ENCODE measurements at places on chromosomes 2 and 18.
A peak's percentile ranks its signal among the peaks of the same experiment; 100 is the strongest.

DNA sequence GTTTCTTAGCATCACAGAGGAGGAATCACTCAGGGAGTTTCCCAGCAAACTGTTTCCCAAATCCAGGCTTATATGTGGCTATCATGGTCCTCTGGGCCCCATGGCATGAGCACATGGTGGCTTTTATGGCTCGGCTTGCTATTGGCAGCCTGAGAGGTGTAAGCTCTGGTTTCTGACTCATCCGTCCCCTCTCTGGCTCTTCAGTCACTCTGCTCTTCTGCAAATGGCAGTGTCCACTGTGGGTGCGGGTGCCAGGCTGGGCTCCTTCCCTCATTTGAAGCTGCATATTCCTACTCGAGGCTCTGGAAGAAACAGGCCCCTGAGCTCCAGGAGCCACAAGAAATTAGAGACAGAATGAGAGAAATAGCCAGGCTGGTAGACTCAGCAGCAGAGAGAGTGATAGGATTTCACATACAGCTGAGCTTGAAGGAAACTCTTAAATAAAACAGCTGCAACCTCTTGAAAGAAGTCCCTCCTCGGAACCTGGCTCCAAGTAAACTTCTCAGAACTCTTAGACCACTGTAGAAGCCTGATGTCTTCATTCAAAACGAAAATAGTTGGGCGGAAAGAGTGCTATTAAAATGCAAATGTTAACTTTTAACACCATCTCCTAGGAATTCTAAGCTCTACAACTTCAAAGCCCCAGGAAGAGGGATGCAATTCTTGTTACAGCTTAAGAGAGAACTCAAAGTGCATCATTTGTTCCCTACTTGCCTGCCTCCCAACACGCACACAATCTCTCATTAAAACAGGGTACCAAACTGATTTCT, 212.6 kb upstream of the SP5 start:
- peak; percentile 92 for DNase-seq
- H3K27me3 ChIP-seq, result no peaks in the 10 kb centered on the region
- peak overlapping the region; percentile 96 for H3K27ac ChIP-seq
- H3K4me1 ChIP-seq, result peaks cover 22% of the 10 kb centered on the region

DNA sequence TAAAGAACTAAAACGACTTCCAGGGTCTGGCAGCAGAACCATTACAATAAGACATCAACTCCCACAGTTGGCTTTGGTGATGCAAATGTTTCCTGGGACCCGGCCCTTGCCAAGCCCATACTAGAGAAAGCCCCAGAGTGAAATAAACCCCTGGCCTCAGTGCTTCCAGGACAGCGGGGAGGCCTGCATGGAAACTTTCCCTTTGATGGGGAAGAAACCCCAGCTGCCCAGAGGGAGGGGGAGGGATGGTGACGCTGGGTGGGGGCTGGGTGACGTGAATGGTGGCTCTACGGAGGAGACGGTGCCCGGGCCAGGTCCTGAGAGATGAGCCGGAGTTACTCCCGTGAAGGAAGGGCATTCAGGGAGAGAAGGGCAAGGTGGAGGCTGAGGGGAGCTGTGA, 27.5 kb downstream of the INHBB start:
- no peaks in the 10 kb centered on the region for H3K36me3 ChIP-seq
- no peak for DNase-seq
- no peaks in the 10 kb centered on the region for H3K27me3 ChIP-seq
- H3K4me3 ChIP-seq, result no peak overlapping the region
- no peak overlapping the region for H3K27ac ChIP-seq

GRCh38 chr2:104866883-104867812, 13.2 kb downstream of the POU3F3 start:
- H3K36me3 ChIP-seq, result no peaks in the 10 kb centered on the region
- DNase-seq, result peak; percentile 43
- no peak overlapping the region for H3K27ac ChIP-seq
- H3K4me1 ChIP-seq, result no peaks in the 10 kb centered on the region

- peaks cover 9% of the 10 kb centered on the region for H3K4me1 ChIP-seq
- H3K27ac ChIP-seq, result no peak overlapping the region
- no peaks in the 10 kb centered on the region for H3K27me3 ChIP-seq
- H3K4me3 ChIP-seq, result no peak overlapping the region
Observed at GRCh38 chr2:70467831-70468779, 85.5 kb downstream of the TGFA start.

DNA sequence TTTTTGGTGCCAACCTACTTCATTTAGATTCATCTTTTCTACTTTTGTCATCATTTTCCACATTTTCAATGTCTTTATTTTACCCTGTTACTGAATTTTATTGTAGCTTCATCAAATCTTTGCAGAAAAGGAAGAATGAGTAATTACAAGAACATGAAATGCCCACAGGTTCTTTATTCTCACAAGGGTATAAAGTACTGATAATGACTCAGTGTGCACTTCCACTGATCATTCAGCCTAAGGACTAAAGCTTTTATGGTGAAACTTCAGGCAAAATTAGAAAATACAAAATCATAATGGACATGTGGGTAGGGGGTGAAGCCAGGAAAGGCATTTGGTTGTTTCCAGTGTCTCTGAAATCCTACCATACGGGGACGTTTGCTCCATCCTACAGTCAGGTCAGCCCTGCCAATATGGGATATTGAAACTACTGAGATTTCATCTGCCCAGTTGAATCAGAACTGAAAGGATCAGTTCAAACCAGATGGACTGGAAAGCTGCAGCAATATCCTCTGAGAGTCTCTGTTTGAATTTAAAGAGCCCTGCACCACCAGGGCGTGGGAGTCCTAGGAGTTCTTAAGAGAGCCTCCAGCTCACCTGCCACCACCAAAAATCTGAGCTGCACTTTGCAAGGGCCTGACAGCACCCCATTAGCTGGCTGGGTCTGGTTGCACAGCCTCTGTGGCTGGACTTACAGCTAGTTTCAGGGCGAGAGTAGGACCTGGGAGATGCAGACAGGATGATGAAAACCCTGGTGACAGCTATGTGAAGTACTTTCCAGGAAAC, 390.4 kb downstream of the CMPK2 start:
- H3K36me3 ChIP-seq, result no peaks in the 10 kb centered on the region
- DNase-seq, result no peak
- no peaks in the 10 kb centered on the region for H3K27me3 ChIP-seq
- H3K27ac ChIP-seq, result no peak overlapping the region

GRCh38 chr2:152071518-152071917, 27.3 kb downstream of the CACNB4 start:
- H3K36me3 ChIP-seq, result no peaks in the 10 kb centered on the region
- no peaks in the 10 kb centered on the region for H3K4me1 ChIP-seq
- DNase-seq, result no peak
- H3K27me3 ChIP-seq, result no peaks in the 10 kb centered on the region

GRCh38 chr2:101546376-101547058, 71.6 kb upstream of the RFX8 start:
- no peak overlapping the region for H3K4me3 ChIP-seq
- no peak overlapping the region for H3K27ac ChIP-seq
- DNase-seq, result no peak
- no peaks in the 10 kb centered on the region for H3K27me3 ChIP-seq
- no peaks in the 10 kb centered on the region for H3K36me3 ChIP-seq
- H3K4me1 ChIP-seq, result no peaks in the 10 kb centered on the region

- H3K4me3 ChIP-seq, result no peak overlapping the region
- H3K27me3 ChIP-seq, result no peaks in the 10 kb centered on the region
- no peaks in the 10 kb centered on the region for H3K36me3 ChIP-seq
- no peak overlapping the region for H3K27ac ChIP-seq
- DNase-seq, result no peak
Observed at GRCh38 chr2:222646008-222646407, 9.9 kb downstream of the FARSB start.

DNA sequence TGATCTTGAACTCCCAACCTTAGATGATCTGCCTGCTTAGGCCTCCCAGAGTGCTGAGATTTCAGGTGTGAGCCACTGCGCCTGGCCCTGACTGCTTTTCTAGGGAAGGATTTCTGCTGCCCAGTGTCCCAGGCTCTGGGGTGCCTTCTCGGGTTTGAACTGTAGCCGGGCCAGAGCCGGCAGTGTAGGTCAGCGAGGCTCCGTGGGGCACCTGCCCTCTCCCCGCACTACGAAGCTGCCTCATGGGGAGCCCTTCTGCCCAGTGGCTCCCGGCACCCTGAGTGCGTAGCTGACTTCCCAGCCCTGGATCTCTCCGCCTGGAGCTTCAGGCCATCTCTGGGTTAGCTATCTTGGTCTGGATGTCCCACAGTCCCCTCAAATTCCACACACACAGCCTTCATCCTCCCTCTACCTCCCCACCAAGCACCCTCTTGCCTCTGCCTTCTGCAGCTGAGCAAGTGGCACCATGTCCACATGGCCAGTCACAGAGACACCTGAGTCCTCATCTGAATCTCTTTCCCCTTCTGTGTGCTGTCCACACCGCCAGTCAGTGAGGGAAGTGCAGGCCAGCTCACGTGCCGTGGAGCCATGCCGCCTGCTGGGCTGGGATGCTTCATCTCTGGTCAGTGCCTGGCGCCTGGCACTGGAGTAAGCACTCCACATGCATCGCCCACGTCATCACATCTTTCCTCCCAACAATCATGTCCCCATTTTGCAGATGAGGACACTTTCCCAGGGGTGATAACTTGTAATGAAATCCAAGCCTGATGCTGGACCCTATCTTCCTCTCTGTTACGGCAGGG, 69.2 kb downstream of the EDAR start:
- no peak overlapping the region for H3K27ac ChIP-seq
- DNase-seq, result no peak

DNA sequence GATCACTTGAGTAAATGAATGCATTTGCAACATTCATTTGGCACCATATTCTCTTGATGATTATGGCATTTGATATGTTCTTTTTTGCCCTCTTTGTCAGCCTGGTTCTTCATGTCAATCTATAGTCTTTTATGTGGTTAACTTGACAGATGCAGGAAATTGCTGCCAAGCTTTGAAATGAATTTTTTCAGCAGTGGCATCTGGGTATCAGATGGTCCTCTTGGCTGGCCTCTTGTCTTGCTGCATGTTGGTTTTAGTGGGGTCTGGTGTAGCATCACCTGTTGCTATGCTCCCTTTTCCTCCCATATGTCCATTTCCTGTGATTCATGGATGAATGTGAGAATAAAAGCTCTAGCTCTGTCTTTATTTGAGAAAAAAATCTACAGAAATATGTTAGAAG, 119.9 kb downstream of the DPP4 start:
- no peaks in the 10 kb centered on the region for H3K27me3 ChIP-seq
- DNase-seq, result no peak
- no peak overlapping the region for H3K4me3 ChIP-seq

- H3K27ac ChIP-seq, result no peak overlapping the region
- H3K4me3 ChIP-seq, result no peak overlapping the region
- peak; percentile 79 for DNase-seq
- no peaks in the 10 kb centered on the region for H3K36me3 ChIP-seq
- H3K27me3 ChIP-seq, result no peaks in the 10 kb centered on the region
Observed at GRCh38 chr18:76875390-76876325, 53.3 kb downstream of the ZNF236 start.

DNA sequence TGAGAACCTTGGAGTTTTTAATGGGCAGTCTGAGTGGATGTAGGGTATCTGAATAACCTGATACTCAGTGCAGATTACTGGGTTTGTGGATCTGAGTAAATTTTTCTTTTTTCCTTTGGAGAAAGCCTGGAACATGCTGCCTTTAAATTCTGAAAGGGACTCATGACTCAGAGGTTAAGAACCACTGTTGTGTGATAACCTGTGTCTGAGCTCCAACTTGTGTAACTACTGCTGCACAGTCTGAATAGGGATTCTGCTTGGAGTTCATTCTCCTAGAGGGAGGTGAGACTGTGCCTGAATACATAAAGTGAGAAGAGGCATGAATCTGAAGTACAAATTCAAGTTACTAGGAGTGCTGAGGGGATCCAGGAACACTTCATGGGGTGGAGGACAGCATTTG, 36.2 kb downstream of the KDM3A start:
- peaks cover 6% of the 10 kb centered on the region for H3K36me3 ChIP-seq
- DNase-seq, result no peak

- peak; percentile 22 for DNase-seq
- H3K4me3 ChIP-seq, result no peak overlapping the region
- no peak overlapping the region for H3K27ac ChIP-seq
- no peaks in the 10 kb centered on the region for H3K27me3 ChIP-seq
Observed at GRCh38 chr2:173395567-173396351, 41.1 kb downstream of the CDCA7 start.

DNA sequence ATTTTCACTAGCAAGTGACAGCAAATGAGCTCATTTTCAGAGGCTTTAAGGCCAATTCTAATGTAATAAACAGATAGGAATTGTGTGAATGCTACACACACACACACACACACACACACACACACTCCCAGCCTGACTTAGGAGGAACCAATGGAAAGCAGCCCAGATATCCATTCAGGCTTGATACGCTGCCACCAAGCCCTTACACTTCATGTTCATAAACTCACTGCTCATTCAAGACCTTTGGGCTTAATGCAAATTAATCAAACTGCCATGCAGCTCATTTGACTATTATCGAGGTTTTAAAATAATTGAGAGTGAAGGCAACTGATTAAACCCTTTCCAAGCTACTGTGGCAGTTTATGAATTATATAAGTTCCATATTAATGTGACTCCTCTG, 298.9 kb upstream of the NCKAP5 start:
- H3K4me1 ChIP-seq, result no peaks in the 10 kb centered on the region
- no peak for DNase-seq
- no peak overlapping the region for H3K4me3 ChIP-seq
- no peaks in the 10 kb centered on the region for H3K27me3 ChIP-seq
- no peak overlapping the region for H3K27ac ChIP-seq

DNA sequence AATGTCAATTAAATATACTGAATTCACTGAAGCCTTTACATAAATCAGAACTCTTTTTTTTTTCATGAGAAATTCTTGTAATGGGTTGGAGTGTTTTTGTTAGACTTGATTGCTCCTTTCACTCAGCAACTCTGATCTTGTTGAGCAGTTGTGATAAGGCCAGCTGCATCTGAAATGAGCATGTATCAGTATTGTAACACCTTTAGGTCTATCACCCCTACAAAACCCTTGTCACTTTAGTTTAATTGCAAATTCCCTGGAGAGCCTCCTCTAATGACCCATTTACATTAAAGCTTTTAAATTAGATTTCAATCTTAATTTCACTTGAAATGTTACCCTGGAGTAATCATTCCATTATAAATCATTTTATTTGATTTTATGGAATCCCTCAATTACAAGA, 346.8 kb upstream of the TCF4 start:
- no peaks in the 10 kb centered on the region for H3K36me3 ChIP-seq
- H3K4me3 ChIP-seq, result no peak overlapping the region
- no peak overlapping the region for H3K27ac ChIP-seq
- H3K4me1 ChIP-seq, result no peaks in the 10 kb centered on the region

- no peaks in the 10 kb centered on the region for H3K36me3 ChIP-seq
- no peak overlapping the region for H3K4me3 ChIP-seq
- H3K4me1 ChIP-seq, result no peaks in the 10 kb centered on the region
- no peak overlapping the region for H3K27ac ChIP-seq
- DNase-seq, result no peak
- no peaks in the 10 kb centered on the region for H3K27me3 ChIP-seq
Observed at GRCh38 chr2:25339211-25339674, 2.5 kb downstream of the DNMT3A start.
